ENCODE measurements at places on chromosomes 11 and 22.

GRCh38 chr11:19084661-19085315 lies 24.3 kb upstream of the MRGPRX2 start:
- DNase-seq: no peak

GRCh38 chr22:33130473-33130872 lies 72.3 kb upstream of the SYN3 start:
- no peak for DNase-seq

DNA sequence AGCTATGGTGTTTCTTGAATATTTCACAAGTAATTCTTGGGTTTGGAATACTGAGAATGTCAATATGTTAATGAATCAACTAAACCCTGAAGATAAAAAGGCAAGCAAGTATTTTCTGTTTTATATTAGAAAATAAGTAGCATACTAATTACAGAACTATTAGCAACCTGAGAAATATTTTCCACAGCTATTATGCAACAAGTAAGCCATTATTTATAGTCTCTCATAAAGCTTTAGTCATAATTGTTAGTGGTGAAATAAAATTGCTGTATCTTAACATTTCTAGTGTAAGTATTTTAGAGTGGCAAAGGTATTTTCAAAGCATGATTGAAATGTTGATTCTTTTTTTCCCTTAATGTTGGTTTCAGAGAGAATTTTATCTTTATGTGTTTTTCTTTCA lies 53.3 kb downstream of the FAR1 start:
- no peak for DNase-seq

DNA sequence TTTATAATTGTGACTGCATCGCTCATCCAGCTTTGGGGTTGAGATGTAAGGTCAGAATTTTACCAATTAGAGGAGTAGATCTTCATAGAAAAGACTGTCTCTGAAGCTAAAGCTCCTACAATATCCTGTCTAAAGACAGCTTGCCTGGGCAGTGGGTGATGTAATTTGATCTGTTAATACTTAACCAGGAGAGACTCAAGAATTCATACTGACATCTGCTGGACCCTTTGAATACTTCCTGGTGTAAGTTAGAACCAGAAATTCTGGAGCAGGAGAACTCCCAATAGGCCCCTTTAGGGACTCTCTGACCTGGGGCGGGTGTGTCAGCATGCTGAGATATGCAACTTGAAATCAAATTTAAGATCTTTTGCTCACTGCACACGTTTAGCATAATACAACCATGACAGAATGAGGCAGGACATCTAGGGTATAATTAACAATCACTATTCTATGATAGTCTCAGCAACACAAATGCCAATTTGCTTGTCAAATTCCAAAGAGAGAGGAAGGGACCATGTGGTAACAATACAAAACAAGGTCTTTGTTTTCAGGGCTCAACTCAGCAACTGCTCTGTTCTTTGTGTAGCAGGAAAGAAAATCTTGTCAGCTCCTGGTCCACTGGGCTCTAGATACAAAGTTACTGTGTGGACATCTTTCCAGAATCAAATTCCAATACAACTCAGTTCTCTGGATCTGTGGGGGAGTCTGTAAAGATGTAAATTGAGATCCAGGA lies 143.9 kb downstream of the INSC start:
- peak; percentile 6 for DNase-seq

GRCh38 chr11:35540526-35540925 lies 15.1 kb upstream of the PAMR1 start:
- DNase-seq: no peak

Data from NCI-H1694 treated with DMSO at 0.1 percent for 48 hours (cell line).